ENCODE measurements at places on chromosomes 12 and 14. TPM values are rescaled to one million over a fixed set of nuclear protein-coding genes. Genes with fewer than 3 reads are reported as not detected.

Gene ANKS1B
- total RNA-seq, result 30.0 TPM

GRCh38 chr14:104014764-104015163 lies 70.7 kb upstream of the ASPG start:
- no peak overlapping the region for H3K27ac ChIP-seq
- H3K4me1 ChIP-seq, result no peaks in the 10 kb centered on the region
- H3K27me3 ChIP-seq, result no peaks in the 10 kb centered on the region
- DNase-seq, result no peak

GRCh38 chr12:109273354-109273753 lies 35.7 kb downstream of the FOXN4 start:
- H3K4me3 ChIP-seq, result no peak overlapping the region
- H3K27me3 ChIP-seq, result no peaks in the 10 kb centered on the region
- no peak for DNase-seq

DNA sequence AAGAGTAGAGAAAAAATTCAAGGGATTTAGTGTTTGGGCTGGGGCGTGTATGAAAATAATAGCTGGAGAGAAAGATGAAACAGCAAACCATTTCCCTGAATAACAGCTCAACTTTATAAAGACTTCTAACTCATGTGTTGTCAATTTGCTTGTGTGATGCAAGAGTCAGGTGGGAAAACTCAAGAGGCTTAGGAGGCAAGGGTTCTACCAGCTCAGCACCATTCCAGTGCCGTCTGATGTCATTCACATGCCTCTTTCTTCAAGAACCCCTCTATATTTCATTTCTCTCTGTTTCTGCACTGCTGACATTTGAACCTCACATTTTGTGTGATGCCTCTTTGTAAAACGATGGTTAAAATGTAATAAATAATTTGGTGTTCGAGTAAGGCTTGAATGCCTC lies 192.2 kb downstream of the PRKD1 start:
- H3K27ac ChIP-seq, result no peak overlapping the region
- DNase-seq, result no peak
- no peaks in the 10 kb centered on the region for H3K36me3 ChIP-seq
- no peak overlapping the region for H3K4me3 ChIP-seq
- H3K27me3 ChIP-seq, result no peaks in the 10 kb centered on the region
- no peaks in the 10 kb centered on the region for H3K4me1 ChIP-seq

GRCh38 chr12:127445581-127446139 lies 821.3 kb upstream of the TMEM132C start:
- no peaks in the 10 kb centered on the region for H3K27me3 ChIP-seq
- no peaks in the 10 kb centered on the region for H3K36me3 ChIP-seq
- H3K4me1 ChIP-seq, result peaks cover 2% of the 10 kb centered on the region
- peak overlapping the region; percentile 62 for H3K27ac ChIP-seq

DNA sequence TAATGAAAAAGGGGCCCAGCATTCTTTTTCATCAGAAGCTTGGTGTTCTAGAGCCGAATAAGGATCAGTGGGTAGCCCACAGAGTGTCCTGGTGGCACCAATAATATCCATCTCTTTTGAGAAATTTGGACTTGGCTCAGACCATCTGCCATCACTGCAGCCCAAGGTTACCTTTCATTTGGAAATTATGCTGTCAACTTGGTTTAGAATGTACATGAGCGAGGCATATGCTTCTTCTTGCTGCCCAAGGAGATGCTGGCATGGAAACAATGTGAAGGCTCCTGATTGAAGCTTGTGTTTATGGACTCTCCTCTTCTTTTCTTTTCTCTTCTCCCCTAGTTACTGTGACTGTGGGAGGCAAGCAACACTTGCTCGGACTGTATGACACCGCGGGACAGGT lies 50.0 kb downstream of the GPHB5 start:
- no peak overlapping the region for H3K4me3 ChIP-seq
- no peaks in the 10 kb centered on the region for H3K36me3 ChIP-seq
- H3K27me3 ChIP-seq, result no peaks in the 10 kb centered on the region

Gene CYP27B1
- total RNA-seq, result 1.5 TPM

- no peak overlapping the region for H3K4me3 ChIP-seq
- no peaks in the 10 kb centered on the region for H3K36me3 ChIP-seq
- H3K27ac ChIP-seq, result no peak overlapping the region
- H3K4me1 ChIP-seq, result no peaks in the 10 kb centered on the region
- no peak for DNase-seq
Observed at GRCh38 chr14:31855262-31855661, 221.8 kb upstream of the ARHGAP5 start.

Gene CELA1
- total RNA-seq, result not detected

DNA sequence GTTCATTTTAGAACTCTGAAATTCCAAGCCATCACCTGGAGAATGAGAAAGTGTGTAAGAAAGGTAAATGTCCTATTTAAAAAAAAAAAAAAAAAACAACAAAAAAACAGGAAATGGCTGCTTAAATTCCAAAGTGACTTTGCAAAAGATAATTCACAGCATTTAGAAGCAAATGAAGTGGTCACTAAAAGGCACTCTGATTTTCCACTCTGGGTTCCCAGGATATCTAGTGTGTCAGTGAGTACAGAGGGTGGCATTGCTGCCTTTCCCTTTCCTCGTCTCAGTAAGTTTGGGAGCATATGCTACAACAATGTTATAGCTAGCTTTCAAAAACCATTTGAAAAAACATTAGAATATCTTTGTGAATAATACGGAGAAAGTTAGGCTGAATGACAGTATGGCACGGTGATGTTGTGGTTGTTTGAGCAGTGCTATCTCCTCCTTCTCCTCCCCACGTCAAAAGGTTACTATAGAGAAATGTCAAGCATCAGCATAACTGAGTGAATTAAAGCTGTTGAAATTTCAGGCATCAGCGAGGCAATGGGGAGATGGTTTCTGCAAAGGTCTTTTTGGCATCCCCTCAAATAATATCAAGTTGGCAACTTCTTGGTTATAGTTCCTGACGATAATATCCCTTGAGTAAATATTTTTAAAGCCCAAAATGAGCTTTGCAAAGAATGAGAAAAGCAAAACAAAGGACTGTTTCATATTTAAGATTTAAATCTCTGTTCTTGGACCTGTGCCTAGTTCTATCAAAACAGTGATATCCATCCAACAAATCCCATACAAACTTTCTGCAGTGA lies 164.5 kb upstream of the E2F7 start:
- H3K4me3 ChIP-seq, result no peak overlapping the region
- H3K4me1 ChIP-seq, result peaks cover 1% of the 10 kb centered on the region
- no peak overlapping the region for H3K27ac ChIP-seq
- H3K36me3 ChIP-seq, result no peaks in the 10 kb centered on the region

- no peaks in the 10 kb centered on the region for H3K36me3 ChIP-seq
- H3K27me3 ChIP-seq, result no peaks in the 10 kb centered on the region
- H3K27ac ChIP-seq, result no peak overlapping the region
- H3K4me1 ChIP-seq, result no peaks in the 10 kb centered on the region
- H3K4me3 ChIP-seq, result no peak overlapping the region
Observed at GRCh38 chr12:109544955-109545531, 28.3 kb downstream of the MMAB start.

DNA sequence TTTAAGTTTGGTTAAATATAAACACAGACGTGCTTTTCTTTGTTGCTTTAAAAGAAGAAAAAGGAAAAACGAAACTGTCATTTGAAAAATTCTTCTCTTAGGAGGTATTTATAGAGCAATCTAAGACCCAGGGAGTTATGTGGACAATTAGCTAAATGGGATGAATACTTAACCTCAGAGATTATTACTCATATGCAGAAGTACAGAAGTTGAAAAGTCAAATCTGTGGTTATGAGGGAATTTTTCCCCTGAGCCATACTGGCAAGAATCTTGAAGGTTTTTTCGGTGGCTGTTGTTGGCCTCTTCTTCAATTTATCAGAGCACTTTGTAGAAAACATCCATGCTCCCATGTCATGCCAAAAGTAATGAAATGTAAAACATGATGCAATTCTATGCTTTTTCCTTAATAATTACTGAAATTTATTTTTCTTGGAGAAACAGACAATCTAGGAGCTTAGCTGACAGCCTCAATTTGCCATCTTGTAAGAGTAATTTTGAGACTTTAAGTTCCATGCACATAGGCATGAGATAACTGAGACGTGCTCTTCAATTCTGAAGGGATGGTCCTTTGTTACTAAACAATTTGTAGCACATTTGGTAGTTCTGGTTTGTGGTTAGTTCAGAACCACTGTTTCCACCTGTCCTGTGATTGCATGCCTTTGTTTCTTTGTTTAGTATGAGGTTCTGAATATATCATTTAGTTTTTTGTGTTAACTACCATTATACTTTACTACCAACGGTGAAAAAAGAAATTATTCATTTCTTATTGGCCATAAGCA lies 126.6 kb downstream of the BCAT1 start:
- no peak overlapping the region for H3K4me3 ChIP-seq
- H3K36me3 ChIP-seq, result no peaks in the 10 kb centered on the region
- no peak for DNase-seq

DNA sequence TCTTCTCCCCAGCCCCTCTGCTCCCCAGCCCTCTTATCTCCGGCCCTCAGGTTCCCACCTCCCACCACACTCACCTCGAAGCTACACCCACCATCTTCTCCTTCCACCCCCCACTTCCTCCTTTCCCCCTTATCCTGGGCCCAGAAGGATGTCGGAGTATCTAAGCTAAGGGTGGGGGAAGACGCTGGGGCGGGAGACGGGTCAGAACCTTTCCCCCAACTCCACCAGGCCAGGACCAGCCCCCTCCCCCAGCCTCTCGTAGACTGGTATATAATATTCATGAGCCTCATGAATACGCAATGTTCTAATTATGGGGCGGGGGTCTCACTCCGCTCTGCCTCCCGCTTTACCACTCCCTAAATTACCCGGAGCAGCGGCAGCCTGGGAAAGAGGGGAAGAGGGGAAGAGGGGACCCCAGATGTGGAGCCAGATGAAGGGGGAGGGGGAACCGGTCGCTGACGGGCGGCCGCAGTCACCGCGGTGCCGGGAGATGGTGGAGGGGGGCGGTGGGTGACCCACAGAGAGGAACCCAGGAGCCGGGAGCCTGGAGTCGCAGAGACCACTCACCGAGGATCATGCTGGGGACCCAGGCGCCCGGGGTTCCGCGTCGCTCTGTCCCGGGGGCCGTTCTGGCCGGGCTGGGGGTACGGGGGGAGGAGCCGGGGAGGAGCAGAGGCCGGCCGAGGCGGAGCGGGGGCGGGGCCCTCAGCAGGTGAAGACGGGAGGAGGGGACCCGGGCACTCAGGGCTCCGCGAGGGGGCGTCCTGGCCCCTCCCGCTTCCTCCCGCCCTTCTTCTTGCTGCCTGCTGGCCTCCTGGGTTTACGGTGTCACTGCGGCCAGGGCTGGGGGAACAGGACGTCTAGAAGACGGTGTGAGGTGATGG lies 6.4 kb upstream of the ZNF385A start:
- no peaks in the 10 kb centered on the region for H3K4me1 ChIP-seq
- no peak overlapping the region for H3K27ac ChIP-seq
- no peak overlapping the region for H3K4me3 ChIP-seq
- DNase-seq, result peak; percentile 86

DNA sequence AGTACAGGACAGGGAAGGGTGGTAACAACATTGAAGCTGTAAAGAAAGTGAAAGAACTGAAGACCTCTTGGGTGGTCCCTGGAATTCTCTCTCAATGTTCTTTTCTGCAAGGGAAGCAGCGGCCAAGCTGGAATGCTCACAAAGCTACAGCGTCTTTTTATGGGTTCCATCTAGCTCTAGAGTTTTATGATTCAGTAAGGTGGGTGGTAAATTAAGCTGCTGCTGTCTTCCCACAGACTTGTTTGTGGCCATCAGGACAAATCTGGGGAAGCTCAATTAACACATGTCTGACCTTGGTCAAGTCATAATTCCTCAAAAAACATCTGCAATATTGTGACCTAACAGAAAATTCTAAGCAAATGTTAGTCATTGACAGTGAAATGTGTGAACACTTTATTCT lies 139.1 kb downstream of the MED13L start:
- H3K27ac ChIP-seq, result no peak overlapping the region
- H3K36me3 ChIP-seq, result no peaks in the 10 kb centered on the region
- H3K27me3 ChIP-seq, result no peaks in the 10 kb centered on the region
- no peak for DNase-seq
- H3K4me3 ChIP-seq, result no peak overlapping the region
- peaks cover 4% of the 10 kb centered on the region for H3K4me1 ChIP-seq

Gene RIMBP2
- total RNA-seq, result 0.39 TPM

DNA sequence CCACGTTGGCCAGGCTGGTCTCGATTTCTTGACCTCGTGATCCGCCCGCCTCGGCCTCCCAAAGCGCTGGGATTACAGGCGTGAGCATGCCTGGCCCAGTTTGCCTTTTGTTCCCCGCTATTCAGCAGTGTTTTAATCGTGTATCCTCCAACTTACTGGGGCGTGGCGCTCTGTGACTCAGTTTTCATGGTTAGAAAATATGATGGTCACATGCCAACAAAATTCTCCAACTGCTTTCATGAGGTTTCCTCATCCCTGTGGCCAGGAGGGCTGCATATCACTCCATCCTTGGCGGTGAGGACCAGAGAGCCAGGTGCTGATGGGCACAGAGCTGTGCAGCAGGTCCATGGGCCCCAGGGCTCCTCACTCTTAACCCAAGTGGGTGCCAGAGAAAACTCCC lies 33.0 kb upstream of the PRMT8 start:
- H3K4me3 ChIP-seq, result no peak overlapping the region
- no peaks in the 10 kb centered on the region for H3K36me3 ChIP-seq
- no peaks in the 10 kb centered on the region for H3K4me1 ChIP-seq
- no peaks in the 10 kb centered on the region for H3K27me3 ChIP-seq
- H3K27ac ChIP-seq, result no peak overlapping the region

Gene IRAK3
- 32.2 TPM for total RNA-seq

- DNase-seq, result no peak
- H3K36me3 ChIP-seq, result no peaks in the 10 kb centered on the region
- H3K27me3 ChIP-seq, result no peaks in the 10 kb centered on the region
- peak overlapping the region; percentile 61 for H3K27ac ChIP-seq
- peaks cover 2% of the 10 kb centered on the region for H3K4me1 ChIP-seq
Observed at GRCh38 chr14:59190372-59190771, 1.9 kb downstream of the DAAM1 start.

DNA sequence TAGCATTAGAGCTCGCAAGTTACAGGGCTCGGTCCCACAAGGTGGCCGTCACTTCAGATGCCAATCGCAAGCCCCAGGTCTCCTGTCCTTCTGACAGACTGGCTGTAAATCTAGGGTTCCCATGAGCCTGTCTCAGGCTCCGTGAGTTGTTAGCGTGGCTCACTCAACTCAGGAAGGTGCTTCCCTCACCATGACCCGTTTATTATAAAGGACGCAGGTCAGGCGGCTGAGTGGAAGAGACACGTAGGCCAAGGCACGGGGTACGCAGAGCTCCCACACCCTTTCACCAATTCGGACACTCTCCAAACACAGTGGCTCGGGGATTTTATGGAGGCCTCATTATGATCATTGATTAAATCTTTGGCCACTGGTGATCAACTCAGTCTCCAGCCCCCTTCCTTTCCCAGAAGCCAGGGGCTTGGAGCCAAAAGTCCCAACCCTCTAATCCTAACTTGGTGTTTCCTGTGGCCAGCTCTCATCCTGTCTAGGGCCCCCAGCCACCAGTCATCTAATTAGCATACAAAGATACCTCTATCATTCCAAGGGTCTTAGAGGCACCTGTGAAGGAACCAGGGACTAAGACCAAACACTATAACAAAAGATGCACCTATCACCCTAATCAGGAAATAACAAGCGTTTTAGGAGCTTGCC lies 25.8 kb upstream of the LRTM2 start:
- no peak for DNase-seq
- H3K27ac ChIP-seq, result no peak overlapping the region
- H3K4me3 ChIP-seq, result no peak overlapping the region
- H3K27me3 ChIP-seq, result no peaks in the 10 kb centered on the region

Gene KRT83
- total RNA-seq, result not detected

Gene SLC48A1
- total RNA-seq, result 51.3 TPM

Measured in aorta (tissue), 5 donors.